ENCODE measurements at places on chromosomes 3 and 15.
A peak's percentile ranks its signal among the peaks of the same experiment; 100 is the strongest.

DNA sequence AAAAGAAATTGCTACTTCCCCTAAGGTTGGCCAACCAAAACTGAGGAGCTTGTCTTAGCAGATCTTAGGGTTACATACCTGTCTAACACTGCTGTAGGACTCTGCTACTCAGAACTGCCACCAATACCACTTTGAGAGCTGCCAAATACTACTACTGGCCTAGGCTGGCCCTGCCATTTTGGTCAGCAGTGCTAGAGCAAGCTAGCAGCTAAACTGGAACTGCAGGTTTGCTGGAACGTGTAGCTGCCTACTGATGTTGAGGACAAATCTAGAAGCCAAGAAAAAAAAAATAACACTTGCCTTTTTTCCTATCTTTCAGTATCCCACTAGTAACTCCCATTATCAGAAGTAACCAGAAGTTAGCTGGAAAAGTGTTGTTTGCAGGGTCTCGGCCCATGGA is 387.4 kb downstream of the RBMS3 start:
- DNase-seq = no peak

DNA sequence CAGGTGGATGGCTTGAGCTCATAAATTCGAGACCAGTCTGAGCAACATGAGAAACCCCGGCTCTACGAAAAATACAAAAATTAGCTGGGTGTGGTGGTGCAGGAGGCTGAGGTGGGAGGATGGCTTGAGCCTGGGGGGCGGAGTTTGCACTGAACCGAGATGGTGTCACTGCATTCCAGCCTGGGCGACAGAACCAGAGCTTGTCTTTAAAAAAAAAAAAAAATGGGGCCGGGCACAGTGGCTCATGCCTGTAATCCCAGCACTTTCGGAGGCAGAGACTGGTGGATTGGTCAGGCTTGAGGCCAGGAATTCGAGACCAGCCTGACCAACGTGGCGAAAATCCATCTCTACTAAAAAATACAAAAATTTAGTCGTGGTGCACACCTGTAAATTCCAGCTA is 64.0 kb downstream of the TMEM44 start:
- DNase-seq = no peak

- DNase-seq = no peak
These were observed 627.2 kb downstream of the CADM2 start for GRCh38 chr3:85586018-85586417.

- no peak for DNase-seq
These were observed 67.7 kb downstream of the CYP19A1 start for GRCh38 chr15:51270706-51271105.

- no peak for DNase-seq
These were observed 55.4 kb upstream of the LARS2 start for GRCh38 chr3:45332901-45333407.

GRCh38 chr3:124584245-124584551 is 146.1 kb upstream of the UMPS start:
- DNase-seq = no peak

- DNase-seq = peak; percentile 15
These were observed 47.6 kb downstream of the SLMAP start for GRCh38 chr3:57803647-57804081.

- no peak for DNase-seq
These were observed 514.1 kb upstream of the CFAP20DC start for GRCh38 chr3:59563966-59564365.

DNA sequence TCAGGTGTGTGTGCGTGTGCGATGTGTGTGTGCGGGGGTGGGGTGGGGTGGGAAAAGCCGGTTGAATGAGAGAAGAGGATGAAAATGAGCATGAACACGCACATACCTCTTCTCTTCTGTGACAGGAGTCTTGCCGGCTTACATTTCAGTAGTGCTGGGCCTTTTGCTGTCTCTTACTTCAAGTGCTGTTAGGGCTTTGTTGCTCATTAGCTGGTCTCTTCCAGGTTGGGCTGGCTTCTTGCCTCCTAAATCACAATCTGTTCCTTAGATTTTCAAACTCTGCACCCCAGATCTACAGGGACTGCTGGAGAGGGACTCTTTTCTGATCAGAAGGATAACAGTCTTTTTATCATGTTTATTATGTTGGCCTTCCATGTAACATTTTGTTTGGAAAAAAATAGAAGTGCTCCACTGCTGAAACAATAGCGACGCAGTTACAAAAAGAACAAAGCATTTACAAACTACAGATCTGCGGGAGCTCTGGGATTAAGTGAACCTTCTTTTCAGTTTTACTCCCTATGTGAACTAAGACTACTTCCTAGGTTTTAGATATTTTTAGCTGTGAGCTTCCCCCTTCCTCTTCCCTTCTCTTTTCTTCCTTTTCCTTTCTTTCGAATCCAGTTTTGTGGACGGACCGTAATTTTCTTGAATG is 48.5 kb downstream of the USP13 start:
- DNase-seq = no peak

DNA sequence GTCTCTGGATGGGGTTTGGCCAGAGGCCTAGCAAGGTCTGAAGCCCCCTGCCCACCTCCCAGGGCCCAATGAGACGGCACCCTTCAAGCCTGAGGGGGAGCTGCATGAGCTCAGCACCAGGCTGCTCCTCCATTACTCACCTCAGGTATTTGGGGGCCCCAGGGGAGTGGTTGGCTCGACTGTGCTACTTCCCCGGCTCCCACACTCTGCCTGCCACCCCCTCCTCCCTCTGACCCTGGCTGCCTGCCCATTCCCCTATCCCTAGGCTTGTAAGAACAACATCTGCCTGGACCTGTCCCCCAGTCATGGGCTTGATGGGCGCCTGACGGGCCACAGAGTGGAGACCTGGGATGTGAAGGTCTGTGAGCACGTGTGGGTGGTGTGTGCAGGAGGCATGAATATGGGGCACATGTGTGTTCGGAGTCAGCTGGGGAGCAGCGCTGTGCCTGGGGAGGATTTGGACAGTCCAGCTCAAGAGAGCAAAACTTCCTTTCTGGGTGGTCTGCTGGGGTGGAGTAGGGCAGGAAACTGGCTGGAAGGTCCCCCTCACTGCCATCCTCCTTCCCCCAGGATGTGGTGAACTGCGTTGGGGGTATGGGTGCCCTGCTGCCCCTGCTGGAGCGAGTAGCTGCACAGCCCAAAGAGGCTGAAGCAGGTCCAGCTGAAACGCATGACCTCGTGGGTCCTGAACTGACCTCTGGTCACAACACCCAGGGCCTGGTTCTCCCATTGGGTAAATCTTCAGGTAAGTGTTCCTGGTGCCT is 17.4 kb downstream of the NBEAL2 start:
- DNase-seq = no peak

DNA sequence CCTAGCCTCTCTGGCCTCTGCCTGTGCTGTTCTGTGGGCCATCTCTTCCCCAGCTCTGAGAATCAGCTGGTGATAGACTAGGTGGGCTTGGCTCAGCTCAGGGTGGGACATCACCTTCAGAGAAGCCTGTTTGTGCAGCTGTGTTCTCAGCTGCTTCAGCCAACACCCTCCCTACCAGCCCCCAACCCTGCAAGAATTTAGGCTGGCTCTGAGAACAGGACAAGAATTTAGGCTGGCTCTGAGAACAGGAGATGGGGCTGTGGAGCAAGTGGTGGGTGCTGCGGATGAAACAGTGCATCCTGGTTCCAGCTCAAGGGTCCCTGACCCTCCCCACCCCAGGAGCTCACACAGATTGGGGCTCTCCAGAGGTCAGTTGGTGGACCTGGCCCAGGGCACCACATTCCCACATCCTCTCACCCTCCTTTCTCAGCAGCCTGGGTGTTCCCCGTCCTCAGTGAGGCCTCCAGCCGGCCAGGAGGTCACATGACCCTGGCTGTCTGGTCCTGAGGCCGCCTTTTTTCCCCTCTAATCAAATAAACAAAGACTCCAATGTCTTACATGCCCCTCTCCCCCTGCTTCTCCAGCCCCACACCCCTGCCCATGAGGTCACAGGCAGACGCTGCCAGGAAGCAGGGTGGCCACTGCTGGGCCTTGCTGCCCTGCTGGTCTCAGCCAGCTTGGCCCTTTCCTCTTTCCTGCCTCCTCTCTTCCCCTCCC is 14.9 kb downstream of the PLEKHO2 start:
- no peak for DNase-seq

GRCh38 chr15:66780172-66780972 is 78.3 kb downstream of the SMAD6 start:
- peak; percentile 26 for DNase-seq

- peak; percentile 20 for DNase-seq
These were observed 165.5 kb upstream of the TGFBR2 start for GRCh38 chr3:30440880-30441279.

DNA sequence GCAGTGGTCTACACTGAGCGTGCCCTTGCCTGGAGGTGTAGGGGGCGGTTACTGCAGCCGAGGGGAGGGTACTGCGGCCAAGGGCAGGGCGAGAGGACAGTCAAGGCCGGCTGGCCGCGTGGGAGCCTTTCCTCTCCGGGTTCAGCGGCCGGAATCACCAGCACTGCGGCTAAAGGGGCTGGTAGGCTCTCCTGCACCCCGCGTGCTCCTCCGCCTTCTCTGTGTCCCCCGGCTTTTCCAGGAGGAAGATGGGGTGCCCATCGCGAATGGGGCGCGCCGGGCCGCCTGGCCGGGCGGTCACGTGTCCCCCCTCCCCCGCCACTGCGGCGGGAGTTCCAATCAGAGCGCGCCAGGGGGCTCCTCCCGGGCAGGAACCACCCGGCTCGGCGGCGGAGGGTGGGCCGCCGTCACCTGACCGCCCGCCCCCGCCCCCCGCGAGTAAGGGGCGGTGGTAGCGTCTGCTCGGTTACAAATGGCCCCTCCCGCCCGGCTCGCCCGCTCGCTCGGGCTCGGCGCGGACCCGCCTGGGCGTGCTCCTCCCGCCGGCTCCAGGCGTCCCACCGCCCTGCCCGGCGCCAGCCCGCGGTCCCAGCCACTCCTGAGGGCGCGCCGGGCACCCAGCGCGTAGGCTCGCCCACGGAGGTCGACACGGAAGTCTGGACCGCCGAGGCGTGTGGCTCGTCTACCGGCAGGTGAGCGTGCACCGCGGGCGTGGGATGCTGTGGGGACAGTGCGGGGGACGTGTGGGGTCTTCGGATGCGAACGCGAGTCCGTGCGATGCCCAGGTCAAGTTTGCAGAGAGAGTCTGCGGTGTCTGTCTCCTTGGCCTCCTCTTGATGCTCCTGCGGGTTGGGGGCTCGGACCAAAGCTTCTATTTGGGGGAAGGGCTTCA is 242.6 kb upstream of the TOPAZ1 start:
- no peak for DNase-seq

DNA sequence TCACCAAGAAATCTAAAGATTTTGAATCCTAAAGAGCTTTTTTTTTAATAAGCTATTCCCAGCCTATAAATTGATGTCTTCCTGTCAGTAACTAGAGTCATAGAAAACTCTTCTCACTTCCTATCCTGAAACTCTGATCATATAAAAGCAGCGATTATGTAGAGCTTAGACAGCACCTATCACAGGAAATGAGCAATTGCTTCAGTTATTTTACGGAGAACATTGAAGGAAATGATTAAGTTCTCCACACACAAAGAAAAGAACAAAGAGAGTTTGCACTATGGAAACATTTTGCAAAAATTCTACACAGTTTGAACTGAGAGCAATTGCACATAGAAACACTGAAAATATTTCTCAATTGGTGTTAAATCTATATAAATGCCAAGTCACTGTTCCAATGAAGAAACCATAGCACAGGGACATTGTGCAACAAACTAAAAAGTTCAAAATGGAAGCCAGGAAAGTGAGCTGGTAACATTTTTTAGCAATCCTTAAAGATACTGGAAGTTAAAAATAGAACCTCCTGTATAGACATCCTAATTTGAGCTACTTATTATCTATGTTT is 291.5 kb upstream of the ARHGEF26 start:
- no peak for DNase-seq

DNA sequence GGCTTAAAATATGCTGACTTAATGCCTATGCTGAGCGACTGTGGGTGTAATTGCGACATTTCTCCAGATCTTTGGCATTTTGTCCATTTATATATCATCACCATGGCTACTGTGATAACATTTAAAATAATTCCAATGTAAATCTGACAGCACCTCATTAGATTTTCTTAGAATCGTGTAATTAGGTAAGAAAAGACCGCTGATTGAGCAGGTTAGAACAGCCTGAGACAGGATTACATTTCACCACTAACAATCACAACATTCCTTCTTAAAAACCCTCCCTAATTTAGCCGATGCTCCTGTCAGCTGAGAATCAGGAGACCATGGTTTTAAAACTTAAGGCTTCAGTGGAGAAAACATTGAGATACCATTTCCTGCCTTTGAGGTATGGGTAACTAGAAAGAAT is 455.3 kb upstream of the PDZRN3 start:
- no peak for DNase-seq

- no peak for DNase-seq
These were observed 89.2 kb downstream of the ECT2 start for GRCh38 chr3:172839679-172840078.

All from thoracic aorta (tissue), 2 donors.